ENCODE measurements at places on chromosomes 5 and 9. TPM values are rescaled to one million over a fixed set of nuclear protein-coding genes. Genes with fewer than 3 reads are reported as not detected.
A peak's percentile ranks its signal among the peaks of the same experiment; 100 is the strongest.

The CCL27 gene
- total RNA-seq, result 1.0 TPM

DNA sequence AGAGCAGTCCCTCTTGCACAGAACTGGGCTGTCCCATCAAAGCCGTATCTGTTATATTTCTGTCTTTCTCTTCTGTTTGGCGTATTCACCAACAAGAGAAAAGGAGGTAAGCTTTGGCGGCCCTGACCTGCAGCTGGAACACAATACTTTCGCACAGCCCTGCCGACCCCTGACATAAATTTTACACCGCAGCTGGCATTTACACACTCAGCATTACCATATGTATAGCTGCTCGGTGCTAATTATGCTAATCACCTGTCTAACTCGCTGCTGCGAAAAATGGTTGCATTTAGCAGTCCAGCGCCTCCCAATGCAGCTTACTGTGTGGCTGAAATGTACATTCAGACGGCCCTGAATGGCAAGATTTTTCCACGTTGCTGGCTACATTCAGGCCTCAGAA lies 20.8 kb downstream of the PTCH1 start:
- H3K4me3 ChIP-seq, result peak overlapping the region; percentile 49
- no peak for DNase-seq
- peaks cover 6% of the 10 kb centered on the region for H3K36me3 ChIP-seq

GRCh38 chr9:8468045-8468637 lies 668.6 kb upstream of the DMAC1 start:
- DNase-seq, result no peak
- peaks cover 5% of the 10 kb centered on the region for H3K4me1 ChIP-seq
- H3K27me3 ChIP-seq, result no peaks in the 10 kb centered on the region
- H3K27ac ChIP-seq, result no peak overlapping the region
- no peak overlapping the region for H3K4me3 ChIP-seq

DNA sequence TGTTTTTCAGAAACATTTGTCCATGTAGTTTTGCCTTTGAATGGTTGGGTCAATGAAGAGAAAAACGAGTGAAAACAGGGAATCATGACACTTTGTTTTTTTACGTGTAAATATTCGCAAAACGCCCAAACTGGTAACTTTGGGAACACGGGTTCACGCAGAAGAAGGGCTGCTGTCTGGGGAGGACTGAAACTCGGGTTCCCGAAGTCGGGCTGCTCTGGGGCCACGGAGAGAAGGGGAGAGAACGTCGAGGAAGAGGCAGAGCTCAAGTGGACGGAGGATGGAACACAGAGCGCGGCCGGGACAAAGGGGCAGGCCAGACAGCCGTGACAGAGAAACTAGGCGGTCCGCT lies 478 bp upstream of the SETD9 start:
- peaks cover 6% of the 10 kb centered on the region for H3K36me3 ChIP-seq
- H3K27me3 ChIP-seq, result no peaks in the 10 kb centered on the region
- peak overlapping the region; percentile 98 for H3K27ac ChIP-seq
- H3K4me1 ChIP-seq, result peaks cover 28% of the 10 kb centered on the region

DNA sequence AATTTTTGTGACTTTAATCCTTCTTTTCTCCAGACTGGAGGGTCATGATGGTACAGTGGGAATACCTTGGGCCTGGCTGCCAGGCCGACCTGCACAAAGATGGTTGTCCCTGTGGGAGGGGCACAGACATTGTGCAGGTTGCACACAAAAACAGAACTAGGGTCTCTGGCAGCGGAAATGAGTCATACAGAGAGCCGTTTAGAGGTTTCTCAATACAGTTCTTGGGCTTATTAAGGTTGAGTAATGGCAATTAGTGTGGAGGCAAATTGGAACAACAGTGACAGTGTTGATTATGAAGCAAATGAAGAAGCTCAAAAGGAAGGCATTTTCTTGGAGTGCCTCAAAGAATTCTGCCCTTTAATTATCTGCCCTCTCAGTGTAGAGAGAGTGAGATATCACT lies 173.6 kb downstream of the TENT4A start:
- no peak overlapping the region for H3K4me3 ChIP-seq
- DNase-seq, result no peak
- H3K36me3 ChIP-seq, result peaks cover 23% of the 10 kb centered on the region
- no peaks in the 10 kb centered on the region for H3K4me1 ChIP-seq
- peaks cover 14% of the 10 kb centered on the region for H3K27me3 ChIP-seq
- no peak overlapping the region for H3K27ac ChIP-seq

DNA sequence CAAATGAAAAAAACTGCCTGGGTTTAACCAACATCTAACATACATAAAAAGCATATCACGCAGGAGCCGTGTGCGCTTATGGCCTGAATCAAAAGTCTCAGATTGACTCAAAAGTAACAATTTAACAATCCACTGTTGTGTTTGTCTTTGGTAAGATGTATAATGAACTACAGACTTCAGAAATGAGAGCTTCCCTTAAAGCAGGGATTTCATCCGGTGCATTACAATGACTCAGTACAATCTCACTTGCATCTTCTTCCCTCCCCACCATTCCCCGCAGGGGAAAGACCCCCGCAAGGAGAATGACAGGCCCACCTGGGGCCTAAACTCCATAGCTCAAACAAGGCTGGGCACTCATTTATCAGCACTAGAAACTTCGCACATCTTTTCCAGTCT lies 1.4 kb downstream of the ZFR start:
- DNase-seq, result no peak
- H3K4me1 ChIP-seq, result peaks cover 47% of the 10 kb centered on the region
- peak overlapping the region; percentile 90 for H3K4me3 ChIP-seq
- peaks cover 7% of the 10 kb centered on the region for H3K36me3 ChIP-seq

The PCDHB12 gene
- 2.7 TPM for total RNA-seq

The DDX41 gene
- 156 TPM for total RNA-seq

The PDGFRB gene
- 7.9 TPM for total RNA-seq

The MYMK gene
- total RNA-seq, result 0.34 TPM

The TMEM245 gene
- 47.2 TPM for total RNA-seq

The INSL4 gene
- total RNA-seq, result not detected

DNA sequence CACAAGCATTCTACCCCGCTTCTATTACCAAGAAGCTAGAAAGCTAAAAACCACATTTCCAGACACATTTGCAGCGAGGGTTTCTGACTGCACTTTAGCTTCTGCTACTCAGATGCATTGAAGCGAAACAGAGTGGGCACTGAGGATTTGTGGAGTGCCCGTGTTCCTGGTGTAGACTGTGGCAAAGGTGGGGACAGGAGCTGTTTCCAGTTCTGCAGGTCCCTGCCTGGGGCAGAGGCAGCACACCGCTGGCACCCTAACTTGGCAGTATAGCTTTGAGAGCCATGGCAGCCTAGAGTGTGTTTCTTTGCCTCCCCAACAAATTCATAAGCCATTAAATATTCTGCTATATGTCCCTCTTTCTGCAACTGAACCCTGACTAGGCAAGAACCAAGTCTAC lies 108.6 kb upstream of the SPOCK1 start:
- H3K4me1 ChIP-seq, result peaks cover 10% of the 10 kb centered on the region
- no peak overlapping the region for H3K4me3 ChIP-seq
- no peak for DNase-seq
- H3K27me3 ChIP-seq, result no peaks in the 10 kb centered on the region
- H3K36me3 ChIP-seq, result no peaks in the 10 kb centered on the region
- H3K27ac ChIP-seq, result no peak overlapping the region

The WDR31 gene
- 0.46 TPM for total RNA-seq

The INPP5E gene
- total RNA-seq, result 24.0 TPM

The CNTNAP3 gene
- 4.8 TPM for total RNA-seq

DNA sequence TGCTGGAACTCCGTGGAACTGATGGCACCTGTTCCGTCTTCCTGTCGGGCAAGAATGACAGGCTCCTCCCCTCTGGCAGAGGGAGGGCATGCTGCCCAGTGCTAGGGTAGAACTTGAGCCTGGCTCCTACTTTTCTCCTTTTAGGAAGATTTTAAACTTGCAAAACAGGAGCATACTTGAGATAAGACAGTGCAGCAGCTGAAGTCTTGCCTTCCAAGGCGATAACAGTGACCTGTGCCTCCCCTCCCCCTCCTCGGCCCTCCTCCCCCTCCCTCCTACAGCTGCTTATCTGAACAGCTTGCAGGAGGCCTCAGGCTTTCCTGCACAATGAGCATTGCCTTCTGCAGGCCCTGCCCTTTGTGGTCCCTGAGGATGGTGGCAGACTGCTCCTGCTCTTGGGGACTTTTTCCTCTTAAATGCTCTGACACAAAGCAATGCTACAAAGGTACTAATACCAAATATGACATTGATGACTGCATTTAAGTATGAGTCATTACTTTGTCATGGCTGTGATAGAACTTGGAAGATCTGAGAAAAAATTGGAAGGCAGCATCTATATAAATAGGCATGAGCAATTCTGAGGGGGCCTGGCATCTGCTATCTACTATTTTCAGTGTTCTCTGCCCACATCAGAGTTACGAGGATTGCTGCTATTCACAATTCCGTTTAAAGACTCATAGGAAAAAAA lies 2.0 kb downstream of the GADD45G start:
- H3K36me3 ChIP-seq, result peaks cover 9% of the 10 kb centered on the region
- H3K4me1 ChIP-seq, result peaks cover 30% of the 10 kb centered on the region
- DNase-seq, result peak; percentile 41
- no peak overlapping the region for H3K27ac ChIP-seq
- H3K27me3 ChIP-seq, result peaks cover 40% of the 10 kb centered on the region

Data from WTC11 (cell line).